CD4-positive, alpha-beta T cell (primary cell): ENCODE measurements at places on chromosomes 13 and 19.

DNA sequence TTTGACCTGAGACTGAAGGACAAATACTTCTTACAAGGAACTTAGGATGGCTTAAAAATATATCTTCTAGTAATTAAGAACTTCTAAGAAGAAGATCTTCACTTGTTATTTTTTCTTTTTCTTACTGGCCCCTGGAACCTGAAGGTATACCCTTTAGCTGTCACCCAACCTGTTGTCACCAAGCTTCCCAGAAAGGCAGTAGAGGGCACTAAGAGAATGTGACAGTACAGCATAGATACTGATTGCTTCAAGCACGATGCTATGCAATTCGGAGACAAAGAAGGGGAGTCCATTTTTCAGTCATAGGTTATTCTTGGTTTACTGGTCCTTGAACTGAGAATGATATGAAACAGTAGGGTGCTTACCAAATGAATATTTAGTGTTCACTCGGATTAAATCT lies 208.3 kb upstream of the PCDH9 start:
- DNase-seq, result no peak

DNA sequence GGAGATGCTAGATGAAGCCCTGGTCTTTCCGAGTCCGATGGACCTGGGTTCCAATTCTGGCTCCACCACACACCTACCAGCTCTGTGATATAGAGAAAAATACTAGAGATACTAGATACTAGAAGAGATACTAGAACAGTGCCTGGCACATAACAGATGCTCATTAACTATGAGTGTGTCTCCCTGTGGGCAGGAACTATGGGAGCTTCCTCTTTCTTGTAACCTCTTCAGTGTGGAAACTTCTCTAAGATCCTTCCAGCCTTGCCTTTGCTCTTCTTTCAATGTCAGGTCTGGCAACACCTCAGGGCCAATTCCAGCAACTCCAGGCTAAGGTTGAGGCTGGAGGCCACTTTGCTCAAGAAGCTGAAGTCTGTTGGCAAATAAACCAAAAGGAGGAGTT lies 143.9 kb downstream of the KATNAL1 start:
- no peak for DNase-seq

DNA sequence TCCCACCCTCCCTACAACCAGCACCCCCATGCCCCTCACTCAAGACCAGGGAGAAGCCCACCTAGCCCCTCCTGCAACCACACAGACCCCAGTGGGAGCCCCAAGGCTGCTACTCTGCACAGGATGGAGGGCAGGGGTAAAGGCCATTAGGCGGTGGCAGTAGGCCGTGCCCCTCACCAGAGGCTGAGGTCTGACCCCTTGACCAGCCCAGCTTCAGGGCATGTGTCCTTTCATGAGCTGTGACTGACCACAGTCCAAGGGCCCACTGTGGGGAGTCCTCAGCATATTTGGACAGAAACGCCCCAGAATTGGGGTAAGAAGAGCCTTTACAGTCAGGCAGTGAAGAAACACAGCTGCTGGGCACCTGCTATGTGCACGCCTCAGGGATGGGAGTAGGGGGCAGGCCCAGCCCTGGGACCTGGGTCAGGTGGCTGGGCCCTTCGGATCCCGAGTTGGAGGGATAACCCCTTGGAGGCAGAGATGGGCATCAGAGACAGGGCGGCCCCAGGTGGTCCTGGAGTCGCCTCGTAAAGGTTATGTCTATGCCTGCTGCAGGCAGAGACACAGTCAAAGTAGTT lies 1.7 kb upstream of the RPS5 start:
- no peak for DNase-seq

GRCh38 chr19:46376241-46377153 lies 29.6 kb downstream of the PPP5C start:
- DNase-seq, result no peak

DNA sequence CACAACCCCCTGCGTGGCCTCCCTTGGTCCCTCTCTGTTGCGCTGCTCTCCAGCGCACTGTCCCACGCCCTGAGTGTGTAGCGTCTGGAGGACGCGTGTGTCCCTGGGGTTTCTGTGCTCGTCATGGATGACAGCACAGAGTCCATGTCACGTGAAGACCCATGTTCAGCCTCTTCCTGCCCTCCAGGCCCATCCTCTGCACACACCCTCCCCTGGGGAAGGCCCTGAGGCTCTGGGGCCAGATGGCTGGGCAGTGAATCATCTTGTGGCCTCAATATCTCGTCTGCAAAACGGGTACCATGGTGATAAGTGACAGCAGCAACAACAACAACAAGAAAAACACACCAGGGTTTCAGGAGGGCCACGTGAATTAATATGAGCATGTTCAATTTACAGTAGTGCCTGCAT lies 71.5 kb upstream of the ARHGEF7 start:
- no peak for DNase-seq

DNA sequence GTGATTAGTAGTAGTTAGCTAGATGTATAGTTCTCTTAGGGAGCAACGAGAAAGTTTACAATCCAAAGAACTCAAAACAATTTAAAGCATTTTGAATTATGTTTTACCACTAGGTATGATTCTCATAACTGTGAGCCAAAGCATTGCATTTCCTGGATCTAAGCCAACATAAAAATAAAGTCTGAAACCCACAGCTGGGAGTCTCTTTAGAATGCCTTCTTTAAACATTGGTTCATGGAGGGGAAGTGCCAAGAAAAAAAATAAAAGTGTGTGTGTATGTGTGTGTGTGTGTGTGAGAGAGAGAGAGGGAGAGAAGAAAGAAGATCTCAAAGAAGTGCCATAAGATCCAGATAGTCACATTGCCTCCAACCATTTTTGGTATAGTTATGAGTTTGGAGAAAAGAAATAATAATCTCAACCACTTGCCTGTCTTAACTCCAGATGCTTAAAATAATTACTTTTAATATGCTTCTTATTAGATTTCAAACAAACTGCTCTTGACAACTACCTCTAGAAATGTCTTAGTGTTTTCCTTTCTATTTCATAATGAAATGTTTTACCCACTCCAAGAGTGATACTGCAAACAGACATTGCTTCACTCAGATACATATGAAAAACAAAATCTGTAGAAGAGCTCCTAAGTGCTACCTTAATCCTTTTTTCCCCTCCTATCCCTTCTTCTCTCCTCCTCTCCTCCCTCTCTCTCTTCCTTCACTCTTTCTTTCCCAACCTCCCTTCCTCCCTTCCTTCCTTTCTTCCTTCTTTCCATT lies 554.1 kb downstream of the KCTD12 start:
- no peak for DNase-seq

DNA sequence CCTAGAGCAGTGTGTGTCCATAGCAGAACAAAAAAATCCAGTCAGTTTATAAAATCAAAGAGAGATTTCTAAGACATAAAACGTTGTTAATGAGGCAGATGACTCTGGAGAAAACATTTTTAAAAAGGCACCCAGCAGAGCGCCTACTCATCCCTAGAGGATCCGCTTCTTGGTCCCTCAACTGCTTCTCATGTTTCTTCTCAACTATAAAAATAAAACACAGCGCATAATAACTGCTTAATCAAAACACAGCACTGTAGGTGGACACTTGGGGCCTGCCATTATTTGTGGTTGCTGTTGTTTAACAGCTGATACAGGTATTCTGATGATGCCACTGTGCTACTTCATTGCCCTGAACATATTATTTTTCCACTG lies 347.9 kb downstream of the FGF9 start:
- DNase-seq, result no peak

DNA sequence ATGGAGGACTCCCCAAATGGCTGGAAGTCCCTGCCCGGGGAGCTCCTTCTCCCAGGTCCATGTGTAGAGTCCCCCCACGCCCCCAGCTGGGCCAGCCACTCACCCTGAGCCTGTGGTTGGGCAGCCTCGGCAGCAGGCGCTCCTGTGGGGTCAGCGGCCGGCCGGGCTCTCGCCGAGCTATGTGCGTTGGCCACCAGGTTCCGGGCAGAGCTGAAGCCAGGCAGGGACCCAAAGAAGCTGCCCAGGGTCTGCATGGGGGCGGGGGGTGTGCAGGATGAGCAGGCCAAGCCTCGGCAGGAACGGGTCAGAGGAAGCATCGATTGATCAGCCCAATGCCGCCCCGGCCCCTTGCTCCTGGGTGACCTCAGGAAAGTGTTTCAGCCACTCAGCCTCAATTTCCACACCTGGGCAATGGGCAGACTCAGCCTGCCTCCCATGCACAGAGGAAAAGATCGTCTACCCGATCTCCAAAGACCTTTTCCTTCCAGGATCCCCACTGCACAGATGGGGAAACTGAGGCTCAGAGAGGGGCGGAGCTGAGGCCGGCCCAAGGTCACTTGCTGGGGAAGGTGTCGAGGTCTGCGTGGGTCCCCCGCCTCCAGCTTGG lies 732 bp downstream of the PLIN4 start:
- no peak for DNase-seq

DNA sequence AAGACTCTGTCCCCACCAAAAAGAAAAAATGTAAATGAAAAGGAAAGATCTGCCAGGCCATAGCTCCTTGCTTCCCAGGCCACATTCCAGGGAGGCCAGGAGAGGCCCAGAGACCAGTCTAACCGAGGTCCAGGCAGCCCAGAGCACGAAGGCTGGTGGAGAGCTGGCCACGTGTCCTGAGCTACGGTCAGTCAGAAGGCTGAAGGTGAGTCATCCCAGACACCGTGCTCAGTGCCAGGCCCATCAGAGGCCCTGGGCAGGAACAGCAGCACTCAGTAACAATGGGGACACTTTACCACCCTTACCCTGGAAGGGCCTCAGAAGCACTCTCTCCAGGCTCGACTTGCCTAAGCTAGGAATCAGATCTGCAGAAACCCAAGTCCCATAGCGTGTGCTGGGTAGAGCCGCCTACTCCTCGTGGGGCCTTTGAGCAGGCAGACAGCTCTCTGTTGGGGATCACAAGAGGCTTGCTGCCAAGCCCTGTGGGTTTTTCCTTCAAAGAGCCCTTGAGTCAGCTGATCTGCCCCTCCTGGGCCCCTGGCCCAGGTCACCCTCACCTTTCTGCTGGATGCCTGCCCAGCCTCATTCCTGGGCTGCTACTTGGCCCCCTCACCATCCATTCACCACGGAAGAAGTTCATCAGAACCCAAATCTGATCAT lies 11.6 kb upstream of the DNMT1 start:
- DNase-seq, result no peak

DNA sequence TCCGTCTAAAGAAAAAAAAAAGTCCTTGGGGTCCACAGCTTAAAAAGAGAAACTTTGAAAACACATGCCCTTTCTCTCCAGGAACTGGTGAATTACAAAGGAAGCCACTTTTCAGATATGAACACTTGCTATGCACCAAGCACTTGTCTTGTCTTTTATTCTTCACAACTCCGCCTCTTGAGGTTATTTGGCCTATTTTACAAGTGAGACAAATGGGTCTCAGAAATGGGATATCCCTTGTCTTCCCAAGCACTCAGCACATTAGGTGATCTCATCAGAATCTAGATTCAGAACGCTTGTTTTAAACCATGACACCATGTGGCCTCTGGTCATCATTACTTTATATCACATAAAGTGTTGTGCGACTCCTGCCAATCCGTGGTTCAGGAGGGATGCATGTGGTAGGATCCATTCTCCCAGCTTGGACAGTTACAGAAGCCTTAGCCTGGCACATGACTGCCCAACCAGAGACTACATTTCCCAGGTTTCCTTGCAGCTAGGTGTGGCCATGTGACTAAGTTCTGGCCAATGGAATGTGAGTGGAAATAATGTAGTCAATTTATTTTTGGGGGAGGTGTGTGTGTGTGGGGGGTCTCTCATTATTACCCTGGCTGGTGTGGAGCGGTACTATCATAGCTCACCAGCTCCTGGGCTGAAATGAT lies 13.9 kb downstream of the TSKS start:
- DNase-seq, result no peak

GRCh38 chr13:27979001-27979643 lies 9.4 kb downstream of the URAD start:
- no peak for DNase-seq

- no peak for DNase-seq
Observed at GRCh38 chr13:23516190-23516589, 54.0 kb upstream of the TNFRSF19 start.

DNA sequence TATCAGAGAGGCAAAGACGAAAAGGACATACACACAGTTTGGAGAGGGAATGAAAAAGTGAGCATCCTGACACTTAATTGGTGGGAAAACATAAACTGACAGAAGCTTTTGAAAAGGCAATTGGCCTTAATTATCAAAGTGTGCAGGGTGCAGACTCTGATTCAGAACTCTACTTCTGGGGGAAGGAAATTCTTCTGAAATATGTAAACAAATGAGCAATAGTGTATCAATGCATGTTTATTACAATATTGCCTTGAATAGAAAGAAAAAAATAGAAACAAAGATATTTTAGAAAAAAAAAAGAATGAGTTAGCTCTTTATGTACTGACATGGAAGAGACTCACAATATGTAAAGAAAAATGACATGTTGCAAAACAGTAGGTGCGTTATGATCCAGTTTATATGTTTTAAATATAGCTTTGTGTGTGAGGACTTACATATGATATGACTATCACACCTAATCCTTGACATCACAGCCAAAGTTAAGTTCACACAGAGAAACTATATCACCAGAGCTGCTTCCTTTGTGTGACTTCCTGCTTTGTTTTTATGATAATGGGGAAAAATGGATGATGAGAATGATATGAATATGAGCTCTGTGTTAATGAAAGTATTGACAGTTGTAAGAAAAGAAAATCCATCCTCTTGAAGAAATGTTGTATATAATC lies 182.4 kb downstream of the KCTD12 start:
- no peak for DNase-seq

GRCh38 chr13:40563350-40564125 lies 102.9 kb downstream of the FOXO1 start:
- no peak for DNase-seq
